ENCODE measurements at places on chromosomes 11 and 22. TPM values are rescaled to one million over a fixed set of nuclear protein-coding genes. Genes with fewer than 3 reads are reported as not detected.

- DNase-seq: peak; percentile 80
Measured at GRCh38 chr22:24176630-24177029, 4.7 kb upstream of the SUSD2 start.

DNA sequence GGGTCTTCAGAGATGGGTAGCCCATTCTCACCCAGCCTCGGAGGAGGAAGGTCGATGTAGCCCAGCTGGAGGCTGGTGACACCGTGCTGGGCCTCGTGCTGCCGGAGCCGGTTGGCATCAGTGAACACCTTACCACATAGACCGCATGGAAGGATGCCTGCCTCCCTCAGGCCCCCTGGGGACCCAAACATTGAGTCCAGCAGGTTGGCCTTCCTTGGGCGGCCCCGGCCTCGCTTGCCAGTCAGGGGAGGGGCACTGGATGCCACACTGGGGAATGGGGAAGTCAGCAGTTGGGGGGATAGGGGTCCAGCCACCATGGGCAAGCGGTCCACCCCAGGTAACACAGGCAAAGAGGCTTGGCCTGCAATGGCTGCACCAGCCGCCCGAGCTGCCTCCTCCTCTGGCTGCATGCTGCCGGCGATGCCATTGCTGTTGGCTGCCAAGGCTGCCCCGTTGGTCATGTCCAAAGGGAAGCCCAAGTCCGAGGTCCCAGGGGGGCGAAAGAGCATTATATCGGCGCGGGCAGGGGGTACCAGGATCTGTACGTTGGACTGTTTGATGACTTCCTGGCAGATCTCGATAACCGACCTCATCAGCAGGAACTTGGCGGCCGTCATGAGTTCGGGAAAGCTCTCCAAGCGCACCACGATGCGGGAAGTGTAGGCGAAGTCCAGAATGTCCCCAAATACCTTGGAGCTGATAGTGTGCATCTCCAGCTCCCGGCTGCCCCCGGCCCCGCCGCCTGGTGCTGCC, 1.4 kb downstream of the PATZ1 start:
- DNase-seq: no peak

- no peak for DNase-seq
Measured at GRCh38 chr11:92969293-92969633, 188 bp upstream of the MTNR1B start.

DNA sequence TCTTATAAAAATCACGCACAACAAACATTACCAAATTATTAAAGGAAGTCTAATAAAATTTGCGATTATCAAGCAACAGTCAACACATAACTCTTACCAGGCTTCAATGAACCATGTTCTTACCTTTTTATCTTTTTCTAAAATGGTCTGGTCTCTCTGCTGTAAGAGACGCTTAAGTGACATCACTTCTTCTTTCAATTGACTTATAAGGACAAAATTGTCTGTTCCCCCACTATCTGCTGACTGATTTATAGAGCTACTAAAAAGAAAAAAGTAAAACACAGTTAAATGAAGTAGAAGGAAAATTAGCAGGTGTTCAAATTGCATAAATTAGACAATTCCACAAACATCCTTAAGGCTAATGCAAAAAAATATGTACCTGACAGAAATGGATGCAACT, 10.9 kb downstream of the FAM76B start:
- DNase-seq: no peak

GRCh38 chr11:18633256-18634139, 644 bp downstream of the SPTY2D1 start:
- DNase-seq: no peak

DNA sequence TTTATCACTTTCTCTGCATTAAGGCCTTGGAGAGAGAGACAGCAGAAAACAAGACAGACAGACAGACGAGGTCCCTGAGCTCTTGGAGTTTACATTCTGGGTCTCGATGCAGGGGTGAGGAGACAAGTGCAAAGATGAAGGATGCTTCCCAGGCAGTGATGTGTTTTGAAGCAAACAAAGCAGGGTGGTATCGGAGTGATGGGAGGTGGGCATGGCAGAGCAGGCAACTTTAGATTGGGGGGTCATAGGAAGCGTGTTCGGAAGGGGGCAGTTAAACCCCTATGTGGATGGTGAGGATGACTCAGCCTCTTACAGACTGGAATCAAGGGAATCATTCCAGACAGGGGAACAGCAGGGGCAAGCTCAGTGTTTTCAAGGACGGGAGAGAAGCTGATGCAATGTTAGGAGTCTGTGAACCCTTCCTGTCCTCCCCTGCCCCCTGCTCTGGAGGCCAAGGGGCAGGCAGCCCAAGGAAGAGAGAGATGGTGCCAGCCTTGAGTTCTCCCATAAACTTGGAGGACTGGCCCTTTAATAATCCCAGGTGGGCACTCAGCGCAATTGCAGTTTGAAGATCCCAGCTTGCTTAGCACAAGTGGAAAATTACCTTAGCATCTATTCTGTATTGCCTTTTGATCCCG, 180.2 kb downstream of the CHST1 start:
- no peak for DNase-seq

Gene PCF11
- polyA plus RNA-seq: 15.2 TPM

- DNase-seq: no peak
Measured at GRCh38 chr11:102061276-102061675, 14.0 kb downstream of the CFAP300 start.

- DNase-seq: no peak
Measured at GRCh38 chr11:78884761-78885160, 310.1 kb upstream of the NARS2 start.

DNA sequence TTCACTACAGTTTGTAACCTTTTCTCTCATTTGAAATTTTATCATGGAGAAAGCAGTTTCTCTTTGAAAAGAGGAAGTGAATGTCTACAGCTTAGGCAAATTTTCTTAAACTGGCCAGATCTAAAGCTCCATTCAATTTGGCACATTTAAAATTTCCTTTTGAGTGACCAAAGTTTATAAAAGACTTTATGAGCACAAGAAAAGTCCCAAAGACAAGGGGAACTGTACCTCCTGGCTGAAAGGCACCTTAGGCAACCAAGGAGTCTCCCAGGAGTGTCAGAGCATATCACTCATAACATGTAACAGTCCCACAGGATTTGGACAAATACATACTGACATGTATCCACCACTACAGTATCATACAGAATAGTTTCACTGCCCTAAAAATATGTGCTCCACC, 41.3 kb downstream of the NARS2 start:
- DNase-seq: no peak

DNA sequence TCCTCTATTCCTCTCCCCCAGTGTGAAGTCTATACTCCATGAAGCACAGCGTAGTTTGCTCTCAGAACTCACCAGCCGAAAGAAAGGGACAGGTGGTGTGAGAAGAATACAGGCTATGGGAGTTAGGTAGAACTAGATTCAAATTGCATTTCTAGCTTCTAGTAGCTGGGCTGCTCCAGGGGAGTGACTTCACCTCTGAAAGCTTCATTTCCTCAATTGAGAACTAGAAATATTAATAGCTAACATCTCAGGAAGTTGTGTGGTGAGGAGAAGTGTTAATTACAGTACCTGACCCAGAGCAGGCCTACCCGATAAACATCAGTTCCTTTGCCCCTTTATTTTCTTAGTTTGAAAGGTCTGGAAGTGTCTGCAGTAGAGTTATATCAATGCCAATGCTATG, 484.7 kb upstream of the TENM4 start:
- no peak for DNase-seq

DNA sequence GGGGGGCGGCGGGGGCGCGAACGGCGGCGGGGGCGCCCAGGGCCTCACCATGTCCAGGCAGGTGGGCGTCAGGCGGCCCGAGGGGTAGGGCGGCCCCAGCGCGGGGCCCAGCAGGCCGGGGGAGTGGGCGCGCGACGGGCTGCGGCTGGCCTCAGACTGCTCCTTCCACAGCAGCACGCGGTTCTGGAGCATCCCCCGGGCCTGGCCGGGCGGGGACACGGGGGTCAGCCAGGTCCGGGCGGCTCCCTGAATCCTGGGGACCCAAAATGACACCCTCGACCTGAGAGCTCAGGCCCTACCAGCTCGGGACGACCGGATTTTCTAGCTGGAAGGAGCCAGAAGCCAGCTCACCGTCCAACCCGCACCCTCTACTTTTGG, 5.5 kb upstream of the SLC16A8 start:
- no peak for DNase-seq

- no peak for DNase-seq
Measured at GRCh38 chr11:59172345-59173079, 580 bp downstream of the DTX4 start.

GRCh38 chr11:92826136-92826535, 143.3 kb upstream of the MTNR1B start:
- no peak for DNase-seq

- DNase-seq: no peak
Measured at GRCh38 chr11:47863189-47863897, 15.2 kb upstream of the NUP160 start.

GRCh38 chr22:27720860-27721259, 80.7 kb downstream of the MN1 start:
- no peak for DNase-seq

- DNase-seq: peak; percentile 78
Measured at GRCh38 chr11:73242251-73243092, 24.4 kb downstream of the P2RY2 start.

- DNase-seq: no peak
Measured at GRCh38 chr11:47552056-47552565, 821 bp downstream of the CELF1 start.

Gene RAB36
- 0.11 TPM for polyA plus RNA-seq

- DNase-seq: no peak
Measured at GRCh38 chr11:115566180-115566764, 62.1 kb upstream of the CADM1 start.

DNA sequence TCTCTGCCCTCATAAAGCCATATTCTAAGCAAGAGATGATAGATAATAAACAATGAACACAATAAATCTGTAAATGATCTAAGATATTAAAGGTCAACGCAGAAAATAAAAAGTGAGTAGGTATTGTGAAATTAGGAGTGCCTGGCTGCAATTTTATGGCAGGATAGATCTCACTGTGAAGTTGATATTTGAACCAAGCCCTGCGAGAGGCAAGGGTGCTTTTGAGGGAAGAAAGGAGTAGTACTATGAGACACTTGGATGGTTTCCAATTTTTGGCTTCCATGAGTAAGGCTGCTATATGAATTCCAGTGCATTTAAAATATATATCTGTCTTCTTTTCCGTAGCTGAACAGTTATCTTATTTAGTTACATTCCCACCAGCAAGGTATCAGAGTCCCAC, 720.0 kb upstream of the CNTN5 start:
- DNase-seq: no peak

Gene OR5B21
- polyA plus RNA-seq: not detected

GRCh38 chr11:33040862-33041453, 1.6 kb downstream of the TCP11L1 start:
- DNase-seq: no peak

Gene ZNF408
- 5.6 TPM for polyA plus RNA-seq

DNA sequence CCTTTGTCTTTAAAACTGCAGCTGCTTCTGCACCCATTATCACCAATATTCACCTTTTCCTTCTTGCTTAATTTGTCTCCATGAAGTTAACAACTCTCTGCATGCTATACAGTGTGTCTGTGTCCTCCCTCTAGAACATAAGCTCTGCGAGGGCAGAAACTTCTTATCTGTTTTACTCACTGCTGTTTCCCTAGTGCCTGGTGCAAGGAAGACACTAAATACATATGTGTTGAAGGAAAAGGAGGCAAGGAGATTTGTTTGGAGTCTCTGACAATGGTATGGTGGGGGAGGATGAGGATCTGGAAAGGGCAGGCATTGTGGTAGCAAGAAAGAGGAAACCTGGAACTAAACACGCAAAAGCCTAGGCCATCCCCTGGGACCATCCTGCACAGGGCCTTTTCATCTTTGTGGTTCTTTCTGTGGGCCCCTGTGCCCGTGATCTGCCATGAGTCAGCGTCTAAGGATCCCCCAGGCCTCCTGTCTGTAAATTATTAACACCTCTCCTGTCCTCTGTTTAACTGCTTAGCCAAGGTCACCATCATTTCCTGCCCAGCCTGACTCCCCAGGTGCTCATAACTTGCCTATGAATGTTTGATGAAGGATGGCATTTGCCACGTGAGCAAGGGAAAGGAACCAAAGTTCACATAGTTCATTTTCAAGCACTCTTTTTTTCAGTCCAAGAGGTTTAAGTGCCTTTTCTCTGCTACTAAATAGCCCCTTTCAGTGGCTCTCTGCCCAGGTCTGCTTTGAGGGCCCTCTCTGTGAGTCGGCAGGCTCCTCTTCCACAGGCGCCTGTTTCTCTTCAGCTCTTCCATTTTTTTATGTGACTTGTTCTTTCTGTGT, 131.1 kb downstream of the RASSF10 start:
- no peak for DNase-seq

Gene KRTAP5-1
- not detected for polyA plus RNA-seq

Gene UBQLNL
- 0.03 TPM for polyA plus RNA-seq

Gene ANO9
- 0.07 TPM for polyA plus RNA-seq

GRCh38 chr11:126930091-126930841, 70.3 kb downstream of the KIRREL3 start:
- no peak for DNase-seq

Gene APOL5
- 0.07 TPM for polyA plus RNA-seq

- no peak for DNase-seq
Measured at GRCh38 chr11:25271301-25271700, 774.4 kb downstream of the LUZP2 start.

GRCh38 chr22:19454156-19454555, 6.6 kb upstream of the C22orf39 start:
- DNase-seq: no peak

Gene ADSL
- 131 TPM for polyA plus RNA-seq

Gene TYR
- not detected for polyA plus RNA-seq

Gene MYBPC3
- 1,204 TPM for polyA plus RNA-seq

Measured in heart left ventricle (tissue), 16 donors.